ENCODE measurements at places on chromosomes 3 and 15.

GRCh38 chr15:70083946-70084345, 13.8 kb downstream of the TLE3 start:
- no peak for DNase-seq

DNA sequence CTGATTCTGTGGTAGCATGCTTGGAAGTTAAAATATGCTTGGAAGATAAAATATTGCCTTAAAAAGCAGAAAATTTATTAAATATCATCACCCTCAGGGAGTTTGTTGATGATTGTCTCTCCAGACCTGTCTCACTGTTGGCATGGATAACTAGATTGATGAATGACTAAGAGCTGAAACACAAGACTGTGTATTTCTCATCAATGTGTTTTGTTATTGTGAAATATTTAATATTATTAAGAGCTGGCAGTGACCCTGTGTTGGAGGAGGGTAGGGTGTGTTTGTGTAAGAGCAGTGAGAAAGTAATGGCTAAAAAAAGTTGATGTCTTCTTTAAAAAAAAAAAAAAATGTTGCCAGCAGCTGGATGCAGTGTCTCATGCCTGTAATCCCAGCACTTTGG, 82.2 kb downstream of the ITPR1 start:
- no peak for DNase-seq

- no peak for DNase-seq
Measured at GRCh38 chr3:13017361-13018042, 55.7 kb downstream of the IQSEC1 start.

GRCh38 chr3:196311-197148, at the start of gene CHL1:
Gene CHL1 (plus strand): TSS chr3:196763. CDS start chr3:319777, 123,014 bp downstream.
- DNase-seq = peak; percentile 54

DNA sequence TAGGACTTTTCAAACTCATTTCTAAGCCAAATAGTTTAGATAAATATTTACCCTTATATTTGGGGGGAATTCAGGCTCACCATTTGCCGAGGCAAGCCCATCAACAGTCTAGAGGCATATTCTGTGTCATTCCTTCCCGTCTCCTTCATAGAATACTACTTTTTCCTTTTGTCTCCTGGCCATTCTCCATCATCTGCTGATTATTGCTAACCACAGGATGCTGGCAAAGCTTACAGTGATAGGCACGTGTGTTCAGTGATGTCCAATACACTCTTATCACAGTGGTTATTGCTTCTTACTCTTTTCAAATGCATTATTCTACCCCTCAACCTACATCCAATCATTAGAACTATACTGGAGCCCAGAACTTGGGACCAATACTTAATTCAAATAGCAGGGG, 130.6 kb upstream of the ZBED2 start:
- DNase-seq = no peak

DNA sequence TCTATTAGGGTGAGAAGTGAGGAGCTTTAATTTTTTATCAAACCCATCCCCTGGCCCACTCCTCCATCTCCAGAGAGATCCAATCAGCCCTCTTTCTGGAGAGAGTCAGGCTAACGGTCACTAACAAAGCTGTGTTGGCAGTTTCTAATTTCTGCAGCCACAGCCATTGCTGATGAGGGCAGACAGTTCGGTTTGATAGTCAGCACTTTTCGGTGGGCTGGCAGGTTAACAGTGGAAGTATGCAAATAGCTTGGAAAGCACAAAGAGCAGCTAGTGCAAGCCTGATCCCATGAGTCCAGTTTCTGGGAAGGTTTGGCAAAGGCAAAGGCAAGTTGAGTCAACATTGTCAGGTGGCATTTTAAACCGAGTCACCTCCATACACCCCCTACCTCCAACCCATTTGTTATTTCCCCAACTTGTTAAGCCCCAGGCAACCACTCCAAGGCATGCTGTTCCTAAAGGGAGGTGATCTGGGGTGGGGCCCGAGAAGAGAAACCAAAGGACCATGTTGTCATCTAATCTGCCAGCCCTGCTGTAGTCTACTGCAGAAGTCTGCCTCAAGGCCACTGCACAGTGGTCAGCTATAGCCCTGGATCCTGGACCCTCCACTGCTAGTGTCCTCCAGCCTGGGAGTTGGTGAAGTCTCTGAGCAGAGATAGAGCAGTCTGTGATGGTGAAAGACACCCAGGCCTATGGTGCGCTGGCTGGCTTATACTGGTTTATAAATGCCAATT, 1.7 kb downstream of the CCR1 start:
- DNase-seq = no peak

DNA sequence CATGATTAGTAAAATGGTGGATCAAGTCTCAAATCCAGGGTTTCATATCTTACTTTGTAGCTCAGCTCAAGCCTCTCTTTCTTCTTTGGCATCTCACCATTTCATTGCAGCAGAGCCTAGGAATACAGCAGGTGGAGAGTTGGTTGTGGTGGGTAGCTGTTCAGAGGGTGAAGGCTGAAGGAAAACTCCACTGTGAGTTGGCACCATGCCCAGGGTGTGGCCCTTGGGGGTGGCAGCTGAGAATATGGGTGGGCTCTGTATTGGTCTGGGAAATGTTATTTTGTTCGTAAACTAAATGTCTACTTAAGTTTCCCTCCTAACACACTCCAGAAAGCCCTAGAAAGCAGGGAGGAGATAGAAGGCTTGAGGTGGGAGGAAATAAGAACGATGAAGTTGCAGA, 1.7 kb upstream of the MAP1A start:
- no peak for DNase-seq

GRCh38 chr15:70045045-70045444, 52.7 kb downstream of the TLE3 start:
- no peak for DNase-seq

DNA sequence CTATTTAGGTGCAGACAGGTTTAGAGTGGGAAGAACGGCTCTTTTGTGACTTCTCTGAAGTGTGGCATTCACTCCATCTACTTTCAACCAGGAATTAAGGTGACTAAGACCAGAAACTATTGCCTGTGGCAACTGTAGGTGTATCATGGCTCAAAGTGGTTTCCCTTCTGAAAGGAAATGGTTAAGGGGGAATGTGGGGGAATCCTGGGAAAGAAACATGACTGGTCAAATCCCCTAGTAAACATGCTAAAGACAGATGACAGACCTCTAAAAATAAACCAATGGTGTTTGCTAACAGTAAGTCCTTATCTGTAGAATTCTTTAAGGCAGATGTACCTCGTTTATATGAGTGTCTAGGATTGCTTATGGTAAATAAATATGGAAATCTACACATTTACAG, 56.9 kb downstream of the MEGF11 start:
- DNase-seq = no peak

DNA sequence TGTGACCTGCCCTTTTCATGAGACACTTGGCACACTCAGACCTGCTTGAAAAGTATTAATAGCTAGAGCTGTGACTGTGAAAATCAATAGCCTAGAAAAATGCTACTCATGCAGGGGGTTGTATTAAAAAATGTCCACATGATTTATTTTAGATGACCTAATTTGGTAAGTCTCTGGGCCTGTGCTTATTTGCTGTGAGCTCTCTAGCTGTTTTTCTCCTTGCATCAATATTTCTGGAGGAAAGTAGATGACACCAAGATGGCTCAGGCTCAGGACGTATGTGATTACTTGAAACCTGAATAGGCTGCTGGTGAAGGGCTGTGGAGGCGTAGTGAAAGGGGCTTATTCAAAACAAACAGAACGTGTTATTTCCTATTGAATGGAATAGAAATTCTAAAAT, 29.5 kb downstream of the KCNAB1 start:
- DNase-seq = no peak

- DNase-seq = no peak
Measured at GRCh38 chr3:102006812-102007485, 157.6 kb downstream of the NFKBIZ start.

DNA sequence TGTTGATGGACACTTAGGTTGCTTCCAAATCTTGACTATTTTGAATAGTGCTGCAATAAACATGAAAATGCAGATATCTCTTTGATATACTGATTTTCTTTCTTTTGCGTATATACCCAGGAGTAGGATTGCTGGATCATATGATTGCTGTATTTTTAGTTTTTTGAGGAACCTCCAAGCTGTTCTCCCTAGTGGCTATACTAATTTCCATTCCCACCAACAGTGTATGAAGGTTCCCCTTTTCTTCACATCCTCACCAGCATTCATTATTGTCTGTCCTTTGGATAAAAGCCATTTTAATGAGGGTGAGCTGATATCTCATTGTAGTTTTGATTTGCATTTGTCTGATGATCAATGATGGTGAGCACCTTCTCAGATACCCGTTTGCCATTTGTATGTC, 12.5 kb downstream of the PATL2 start:
- no peak for DNase-seq

GRCh38 chr15:68769702-68770101, 51.0 kb downstream of the ANP32A start:
- DNase-seq = no peak

DNA sequence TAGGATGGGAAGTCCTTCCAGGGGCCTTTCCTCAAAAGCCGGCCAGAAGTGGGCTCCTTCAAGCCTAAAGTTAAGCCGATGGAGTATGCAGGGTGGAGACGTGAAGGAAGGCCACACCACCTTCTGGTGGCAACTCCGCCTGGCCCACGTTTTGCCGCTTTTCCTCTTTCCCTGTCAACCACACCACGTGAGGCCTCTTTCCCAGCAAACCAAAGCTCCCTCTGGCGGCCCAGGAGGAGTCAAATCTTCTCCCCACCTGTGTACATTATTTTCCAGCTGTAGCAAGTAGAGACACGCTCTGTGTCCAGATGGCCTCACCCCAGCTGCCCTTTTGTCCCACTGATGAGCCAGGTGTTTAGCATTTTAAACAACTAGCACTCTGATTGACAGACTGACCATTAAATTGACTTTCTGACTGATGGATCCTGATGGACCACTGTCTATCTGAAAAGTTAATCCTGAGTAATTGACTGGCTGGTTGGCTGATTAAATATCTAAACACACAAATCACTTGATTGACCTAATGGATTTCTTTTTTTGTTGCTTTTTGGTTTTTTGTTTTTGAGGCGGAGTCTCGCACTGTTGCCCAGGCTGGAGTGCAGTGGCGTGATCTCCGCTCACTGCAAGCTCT, 59.6 kb upstream of the ZBTB38 start:
- peak; percentile 76 for DNase-seq

DNA sequence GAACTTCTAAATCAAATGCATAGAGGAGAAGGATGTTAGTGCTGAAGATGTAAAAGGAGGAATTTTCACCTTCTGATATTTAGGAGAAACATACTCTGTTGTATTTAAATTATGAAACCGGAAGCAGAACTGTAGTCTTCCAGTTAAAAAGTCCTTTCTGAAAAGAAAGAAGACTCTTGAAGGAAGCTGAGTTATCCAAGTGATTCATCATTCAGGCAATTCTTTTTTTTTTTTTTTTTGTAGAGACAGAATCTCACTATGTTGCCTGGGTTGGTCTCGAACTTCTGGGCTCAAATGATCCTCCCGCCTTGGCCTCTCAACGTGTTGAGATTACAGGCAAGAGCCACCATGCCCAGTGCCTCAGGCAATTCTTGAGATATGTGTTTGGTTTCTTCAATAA, 424.8 kb upstream of the TPM1 start:
- no peak for DNase-seq

DNA sequence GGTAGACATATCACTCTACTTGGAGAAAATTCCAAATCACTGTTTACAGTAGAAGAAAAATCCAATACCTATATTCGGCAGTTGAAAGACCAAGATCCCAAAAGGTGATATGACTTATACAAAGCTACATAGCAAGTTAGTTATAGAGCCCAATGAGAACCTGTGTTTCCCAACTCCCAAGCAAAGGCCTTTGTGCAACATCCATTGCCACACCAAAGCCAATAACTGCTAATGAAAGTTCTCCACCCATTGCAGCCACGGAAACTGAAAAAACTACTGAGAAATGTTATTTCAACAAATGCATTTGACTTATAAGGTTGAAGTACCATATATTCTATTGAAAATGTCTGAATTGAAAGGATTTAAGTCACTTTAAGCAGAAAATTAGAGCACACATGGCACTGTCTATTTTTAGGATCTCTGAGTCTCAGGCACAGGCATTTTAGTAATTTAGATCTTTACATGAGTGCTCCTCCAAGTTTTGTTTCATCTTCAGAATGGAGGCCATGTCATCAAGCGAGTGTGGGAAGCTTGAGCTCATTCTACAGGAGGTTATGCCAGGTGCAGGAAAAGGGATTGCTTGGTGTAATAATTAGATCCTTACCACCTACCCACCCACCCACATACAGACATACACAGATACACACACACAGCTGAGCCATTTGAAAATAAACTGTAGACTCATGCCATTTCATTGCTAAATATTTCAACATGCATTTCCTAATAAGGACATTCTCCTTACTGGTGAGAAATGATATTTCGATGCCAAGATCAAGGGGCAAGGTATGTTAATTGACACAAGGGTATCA, 19.7 kb upstream of the ANO10 start:
- DNase-seq = no peak

DNA sequence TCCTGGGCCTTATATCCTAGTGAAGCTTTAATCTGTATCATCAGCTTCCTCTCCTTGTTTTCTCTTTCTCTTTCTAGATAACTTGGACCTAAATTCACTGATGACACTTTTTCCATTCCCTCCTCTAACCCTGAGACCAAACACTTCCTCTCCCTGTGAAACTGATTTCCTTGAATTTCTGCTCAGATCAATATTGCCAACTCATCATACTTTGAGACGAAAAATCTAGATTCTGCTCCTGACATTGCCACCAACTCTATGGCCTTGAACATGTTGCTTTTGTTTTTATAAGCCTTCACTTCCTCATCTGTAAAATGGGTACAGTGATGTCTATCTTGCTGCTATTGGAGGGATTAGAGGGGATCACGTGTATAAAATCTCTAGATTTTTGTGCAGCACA, 42.7 kb upstream of the RASGRF1 start:
- no peak for DNase-seq

DNA sequence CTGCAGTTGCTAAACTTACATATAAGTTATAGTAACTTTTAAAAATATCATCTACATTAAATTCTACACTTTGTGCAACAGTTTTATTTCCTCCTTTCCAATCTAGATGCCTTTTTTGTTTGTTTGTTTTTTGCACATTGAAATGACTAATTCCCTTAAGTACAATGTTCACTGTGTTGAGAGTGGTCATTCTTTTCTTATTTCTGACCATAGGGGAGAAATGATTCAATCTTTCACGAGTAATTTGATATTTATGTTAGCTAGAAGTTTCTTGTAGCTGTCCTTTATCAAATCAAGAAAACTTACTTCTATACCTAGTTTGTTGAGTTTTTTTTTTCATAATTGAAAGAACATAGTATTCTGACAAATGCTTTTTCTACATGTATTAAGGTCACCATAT, 85.0 kb upstream of the CBLB start:
- DNase-seq = no peak

GRCh38 chr15:34851751-34852150, 56.4 kb upstream of the ACTC1 start:
- no peak for DNase-seq

DNA sequence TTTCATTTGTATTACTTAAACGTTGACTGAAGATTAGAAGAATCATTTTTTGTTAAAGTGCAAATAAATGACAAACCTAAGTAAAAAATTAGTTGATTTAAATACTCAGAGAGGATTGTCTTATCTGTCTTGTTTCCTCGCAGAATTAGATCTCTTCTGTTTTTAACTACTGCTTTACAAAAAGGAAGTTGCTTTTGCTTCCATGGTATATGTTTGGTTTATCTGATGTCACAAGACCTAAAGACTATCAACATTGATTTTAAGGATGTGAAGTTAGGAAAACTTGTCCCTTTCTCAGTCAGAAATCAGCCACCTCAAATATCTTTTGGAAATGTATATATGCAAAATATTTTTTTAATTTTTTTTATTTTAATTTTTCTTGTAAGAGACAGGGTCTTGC, 28.7 kb downstream of the GPR171 start:
- DNase-seq = no peak

All from glutamatergic neuron (in vitro differentiated cells).